SW 1271 (cell line): ENCODE measurements at places on chromosomes 12 and 14.

GRCh38 chr14:92532490-92533163 lies 19.0 kb downstream of the RIN3 start:
- DNase-seq: no peak

DNA sequence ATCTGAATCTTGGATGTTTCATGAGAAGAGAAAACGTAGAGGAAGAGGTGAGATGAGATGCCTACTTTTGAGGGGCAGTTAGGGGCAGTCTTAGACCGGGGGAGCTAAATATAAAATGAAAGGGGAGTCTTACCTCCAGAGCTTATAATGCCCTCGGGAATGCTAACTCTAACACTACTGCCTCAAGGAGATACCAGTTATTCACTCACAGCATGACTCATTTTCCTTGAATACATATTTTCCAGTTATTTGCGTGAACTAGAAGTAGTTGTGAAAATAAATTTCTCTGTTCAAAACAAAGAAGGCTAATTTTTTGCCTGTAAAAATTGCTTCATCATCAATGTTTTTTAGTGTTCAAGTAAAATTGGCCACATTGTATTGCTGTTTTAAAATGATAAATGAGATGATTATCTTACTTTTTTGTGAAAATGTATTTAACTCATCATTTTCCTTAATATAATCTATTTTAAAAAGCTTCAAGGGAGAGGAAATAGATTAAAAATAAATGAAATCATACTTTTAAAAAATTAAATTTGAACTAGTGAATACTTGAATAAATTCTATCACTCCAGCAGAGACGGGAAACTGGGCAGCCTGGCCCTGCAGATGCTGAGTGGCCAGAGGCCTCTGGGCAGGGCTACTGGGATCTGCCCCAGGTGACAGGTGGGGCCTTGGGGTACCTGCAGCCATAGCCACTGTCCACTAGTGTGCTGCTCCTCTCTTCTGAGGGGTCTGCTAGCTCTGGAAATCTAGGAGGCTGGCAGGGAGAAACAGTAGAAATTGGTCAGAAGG lies 339.3 kb downstream of the EGLN3 start:
- no peak for DNase-seq

GRCh38 chr12:117933545-117933944 lies 35.2 kb downstream of the KSR2 start:
- DNase-seq: no peak

DNA sequence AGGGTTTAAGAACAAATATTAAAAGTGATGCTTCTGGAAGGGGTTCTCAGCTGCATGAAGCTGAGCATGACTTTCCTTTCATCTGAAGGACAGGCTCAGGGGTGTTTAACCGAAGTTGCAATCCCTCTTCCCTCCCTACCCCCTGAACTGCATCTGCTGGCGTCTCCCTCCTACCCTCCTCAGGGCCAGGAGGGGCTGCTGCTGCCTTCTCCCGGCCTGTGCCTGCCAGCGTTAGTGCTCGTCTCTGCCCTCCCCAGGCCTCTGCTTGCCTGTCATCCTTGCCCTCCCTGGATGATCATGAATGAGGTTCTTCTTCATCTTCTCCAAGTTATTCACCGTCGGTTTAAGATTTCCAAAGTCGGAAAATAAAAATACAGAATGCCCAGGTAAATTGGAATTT lies 12.2 kb downstream of the SMOC1 start:
- DNase-seq: no peak

- no peak for DNase-seq
Observed at GRCh38 chr12:89439941-89440340, 84.7 kb downstream of the GALNT4 start.

DNA sequence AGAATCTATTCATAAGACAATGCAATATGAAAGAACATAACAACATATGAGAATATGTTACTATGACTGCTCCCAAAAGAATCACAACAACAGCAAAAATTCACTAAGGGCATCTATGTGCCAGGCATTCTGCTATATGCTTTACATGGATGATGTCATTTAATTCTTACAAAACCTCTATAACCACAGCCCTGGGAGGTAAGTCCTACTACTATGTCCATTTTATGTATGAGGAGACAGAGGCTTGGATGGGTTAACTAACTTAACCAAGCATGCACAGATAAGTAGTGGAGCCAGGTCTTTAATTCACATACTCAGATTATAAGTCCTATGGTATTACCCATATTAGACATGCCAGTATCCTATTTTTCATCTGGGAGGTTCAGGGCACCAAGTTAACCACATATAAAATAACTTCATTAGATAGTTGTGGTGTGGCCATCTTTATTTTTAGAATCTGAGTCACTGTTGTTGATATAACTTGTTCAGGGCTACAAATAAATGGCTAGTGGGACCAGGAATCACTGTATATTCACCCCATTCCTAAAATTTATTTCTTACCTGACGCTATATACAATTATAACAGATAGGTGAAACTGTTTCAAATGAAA lies 33.2 kb upstream of the RAD51AP1 start:
- no peak for DNase-seq

- DNase-seq: no peak
Observed at GRCh38 chr12:24756479-24757024, 192.3 kb downstream of the BCAT1 start.

GRCh38 chr12:59398164-59398563 lies 197.7 kb upstream of the SLC16A7 start:
- DNase-seq: no peak

DNA sequence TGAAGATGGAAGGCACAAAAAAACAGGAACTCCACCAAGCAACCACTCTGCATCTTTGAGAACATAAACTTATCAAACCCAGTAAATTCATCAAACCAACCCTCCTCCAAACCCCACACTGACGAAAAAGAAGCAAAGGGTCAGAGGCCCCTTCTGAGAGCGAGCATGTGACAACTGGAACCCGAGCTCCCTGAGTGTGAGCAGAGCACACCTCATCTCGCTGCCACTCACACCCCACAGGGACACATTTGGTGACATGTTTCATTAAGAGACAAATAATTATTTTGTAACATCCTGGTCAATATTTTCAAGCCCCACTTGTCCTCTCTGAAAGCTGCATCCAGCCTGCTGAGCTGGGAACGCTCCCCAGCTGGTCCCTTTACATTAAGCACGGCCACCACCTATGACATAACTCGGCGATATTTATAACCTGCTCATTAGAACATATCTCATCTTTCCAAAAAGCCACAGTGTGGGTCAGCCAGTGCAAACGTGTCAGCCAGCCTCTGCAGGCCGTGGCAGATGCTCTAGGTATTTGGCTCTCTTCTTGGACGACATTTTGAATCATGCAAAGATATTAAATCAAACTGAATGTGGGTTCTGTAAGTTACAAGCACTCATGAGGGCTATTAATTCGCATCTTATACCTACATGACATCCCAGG lies 120.1 kb downstream of the TTC7B start:
- no peak for DNase-seq

GRCh38 chr12:51938726-51939125 lies 12.8 kb upstream of the ACVR1B start:
- DNase-seq: no peak

DNA sequence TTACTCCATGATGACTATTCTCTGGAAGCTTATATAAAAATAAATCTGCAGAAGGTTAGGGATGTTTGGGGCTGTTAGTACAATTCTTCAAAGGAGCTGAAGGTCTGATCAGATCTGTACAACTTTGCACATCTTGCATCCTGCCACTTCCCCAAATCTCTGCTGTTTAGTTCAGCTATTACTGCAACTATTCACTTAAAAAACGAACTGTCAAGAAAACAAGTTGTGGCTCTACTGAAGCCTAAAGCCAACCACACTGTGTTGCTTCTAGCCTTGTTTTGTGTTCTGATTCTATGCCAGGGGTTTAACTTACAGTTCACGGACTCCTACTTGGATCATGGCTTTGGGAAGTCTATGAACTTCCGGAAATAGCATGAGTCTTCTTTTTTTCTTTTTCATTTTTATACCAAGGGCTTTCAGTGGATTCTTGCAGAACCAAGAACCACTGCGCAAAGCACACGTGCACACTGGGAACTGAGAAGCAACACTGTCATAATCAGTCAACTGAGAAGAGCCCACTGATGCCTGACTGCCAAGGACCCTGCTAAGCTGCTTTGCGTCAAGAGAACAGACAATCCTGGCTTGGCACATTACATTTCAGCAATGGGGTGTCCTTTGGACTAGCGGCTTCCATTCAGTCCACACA lies 66.3 kb upstream of the EEA1 start:
- no peak for DNase-seq

DNA sequence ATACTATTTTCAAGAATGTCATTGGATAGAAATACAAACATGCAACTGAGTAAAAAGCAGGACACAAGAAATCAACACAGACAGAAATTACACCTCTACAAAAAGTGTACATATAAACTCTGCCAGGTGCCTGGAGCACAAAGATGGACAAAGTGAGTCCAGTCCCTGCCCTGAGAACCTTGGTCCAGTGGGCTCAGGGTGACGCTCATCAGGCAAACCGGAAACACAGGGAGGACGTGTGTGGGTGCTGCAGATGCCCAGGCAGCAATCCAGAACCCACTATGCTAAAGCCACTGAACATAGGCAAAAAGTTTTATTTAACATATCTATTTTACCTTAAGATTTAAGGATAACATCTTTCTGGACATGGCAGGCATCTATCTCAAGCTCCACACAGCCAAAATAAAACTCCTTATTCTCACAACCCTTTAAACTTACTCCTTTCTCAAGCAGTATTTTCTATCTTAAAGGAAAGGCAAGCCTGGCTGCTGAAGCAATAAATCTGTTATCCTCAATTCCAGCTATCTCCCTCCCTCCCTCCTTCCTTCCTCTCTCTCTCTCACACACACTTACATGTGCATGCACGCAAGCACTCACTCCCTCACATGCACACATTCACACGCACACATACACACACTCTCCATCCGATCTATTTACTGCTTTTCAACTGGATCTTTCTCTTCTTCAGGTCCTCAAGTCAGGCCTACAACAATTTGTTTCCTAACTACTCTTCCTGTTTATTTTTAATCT lies 10.2 kb downstream of the PPP1R13B start:
- no peak for DNase-seq

GRCh38 chr12:88743946-88744685 lies 163.8 kb upstream of the KITLG start:
- no peak for DNase-seq

GRCh38 chr14:33061667-33062325 lies 123.1 kb downstream of the NPAS3 start:
- no peak for DNase-seq

DNA sequence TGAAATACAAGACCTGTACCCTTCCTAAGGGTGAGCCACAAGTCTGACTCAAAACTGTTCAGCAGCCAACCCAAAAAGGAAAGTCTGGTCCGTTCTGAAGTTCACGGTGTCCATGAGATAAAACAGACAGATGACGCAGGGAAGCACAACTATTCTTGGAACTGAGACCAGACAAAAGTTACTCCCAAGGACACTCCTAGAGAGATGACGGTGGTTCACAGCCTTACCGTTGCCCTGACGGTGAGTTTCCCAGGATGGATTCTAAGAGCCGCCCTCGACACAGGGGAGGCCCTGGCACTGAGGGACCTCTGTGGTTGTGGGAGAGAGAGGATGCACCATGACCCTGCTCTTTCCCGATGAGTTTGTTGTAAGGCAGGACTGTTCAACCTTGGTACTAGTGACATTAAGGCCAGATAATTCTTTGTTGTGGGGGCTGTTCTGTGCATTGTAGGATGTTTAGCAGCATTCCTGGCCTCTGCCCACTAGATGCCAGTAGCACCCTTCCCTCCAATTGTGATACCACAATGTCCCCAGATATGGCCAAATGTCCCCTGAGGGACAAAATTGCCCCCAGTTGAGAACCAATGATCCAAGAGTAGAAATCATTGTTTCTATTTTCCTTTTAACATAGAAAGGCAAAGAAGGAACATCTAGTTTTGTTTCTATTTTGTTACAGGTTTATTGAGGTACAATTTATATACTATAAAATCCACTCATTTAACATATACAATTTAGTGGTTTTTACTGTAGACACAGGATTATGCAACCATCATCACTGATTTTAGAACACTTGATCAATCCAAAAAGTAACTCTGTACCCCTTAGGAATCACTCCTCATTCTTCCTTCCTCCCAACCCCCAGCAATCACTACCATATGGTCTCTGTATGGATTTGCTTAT lies 23.0 kb downstream of the OR10P1 start:
- no peak for DNase-seq

- no peak for DNase-seq
Observed at GRCh38 chr12:105882404-105882803, 256.4 kb downstream of the NUAK1 start.

GRCh38 chr12:49264466-49264872 lies 413 bp upstream of the TUBA1C start:
- DNase-seq: no peak
